ENCODE measurements at places on chromosomes 1 and 21.

DNA sequence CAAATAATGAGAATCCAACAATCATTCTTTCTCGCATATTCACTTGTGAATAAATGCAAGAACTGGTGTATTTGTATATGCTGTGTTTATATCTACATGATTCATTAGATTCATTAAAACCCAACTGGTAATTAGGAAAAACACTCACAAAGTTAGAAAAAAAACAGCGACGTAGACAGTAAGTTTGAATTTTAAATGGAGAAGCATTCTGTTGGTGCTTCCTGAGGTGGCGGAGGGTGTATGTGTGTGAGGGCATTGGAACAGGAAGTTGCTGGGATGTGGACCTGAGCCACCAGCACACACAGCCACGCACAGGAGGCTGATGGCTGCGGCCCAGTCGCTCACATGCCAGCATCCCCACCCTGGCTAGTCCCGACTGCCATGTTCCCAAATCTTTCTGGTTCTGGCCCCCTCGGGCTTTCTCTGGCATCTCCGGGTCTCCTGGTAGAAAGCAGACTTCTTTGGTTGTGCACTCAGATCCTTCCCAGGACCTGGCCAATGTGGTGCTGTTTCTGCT lies 121.6 kb upstream of the IRF2BP2 start:
- DNase-seq, result no peak

GRCh38 chr1:230867101-230867902 lies 1.0 kb downstream of the C1orf198 start:
- DNase-seq, result no peak

DNA sequence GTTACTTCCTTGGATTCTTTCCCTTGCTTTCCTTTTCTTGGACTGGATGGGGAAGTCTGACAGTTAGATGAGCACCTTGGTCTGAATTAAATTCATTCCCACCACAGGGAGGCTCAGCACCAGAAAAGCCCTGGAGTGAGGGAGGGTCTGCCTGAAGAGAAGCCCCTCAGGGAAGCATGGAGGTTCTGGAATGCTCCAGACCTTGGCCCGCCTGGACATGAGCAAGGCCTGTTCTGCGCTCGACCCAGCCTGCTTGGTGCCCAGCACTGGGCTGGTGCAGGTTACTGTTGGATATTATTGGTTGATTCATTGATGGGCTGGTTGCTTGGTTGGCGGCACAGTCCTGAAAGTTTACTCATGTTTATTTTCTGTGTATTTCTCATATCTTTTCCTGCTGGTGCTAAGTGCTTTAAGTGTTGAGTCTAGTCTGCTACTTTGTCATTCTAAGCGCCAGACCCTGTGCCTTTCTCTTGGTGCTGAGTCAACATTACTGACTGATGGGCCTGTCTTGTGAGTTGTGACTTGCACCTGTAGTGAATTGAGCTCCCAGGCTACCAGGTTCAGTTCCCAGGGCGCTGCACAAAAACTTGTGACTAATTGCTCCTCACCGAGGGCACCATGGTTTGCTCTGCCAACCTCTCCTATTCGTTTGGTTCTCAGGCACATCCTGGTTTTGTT lies 538.5 kb downstream of the KIF26B start:
- no peak for DNase-seq

- DNase-seq, result peak; percentile 17
Measured at GRCh38 chr1:35726450-35727433, 8.1 kb upstream of the C1orf216 start.

DNA sequence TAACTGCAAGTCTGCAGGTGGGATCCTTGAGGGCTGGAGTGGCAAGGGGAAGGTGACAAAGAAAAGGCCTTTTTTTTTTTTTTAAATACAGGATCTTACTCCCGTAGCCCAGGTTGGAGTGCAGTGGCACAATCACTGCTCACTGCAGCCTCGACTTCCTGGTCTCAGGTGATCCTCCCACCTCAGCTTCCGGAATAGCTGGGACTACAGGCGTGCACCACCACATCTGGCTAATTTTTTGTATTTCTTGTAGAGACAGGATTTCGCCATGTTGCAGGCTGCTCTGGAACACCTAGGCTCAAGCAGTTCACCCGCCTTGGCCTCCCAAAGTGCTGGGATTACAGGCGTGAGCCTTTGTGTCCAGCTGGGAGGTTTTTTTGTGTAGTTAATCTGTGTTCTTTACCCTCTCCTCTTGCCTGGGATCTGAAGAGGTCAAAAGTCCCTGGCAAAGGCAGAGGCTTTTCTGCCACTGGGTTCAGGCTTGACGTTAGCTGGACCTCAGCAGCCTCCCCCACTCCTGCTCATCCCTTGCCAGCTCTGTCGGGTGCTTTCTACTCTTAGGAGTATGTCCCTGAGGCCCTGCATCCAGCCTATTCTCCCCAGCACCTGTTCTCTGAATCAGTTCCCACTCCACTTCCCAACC lies 5.2 kb downstream of the IL6R start:
- DNase-seq, result no peak

DNA sequence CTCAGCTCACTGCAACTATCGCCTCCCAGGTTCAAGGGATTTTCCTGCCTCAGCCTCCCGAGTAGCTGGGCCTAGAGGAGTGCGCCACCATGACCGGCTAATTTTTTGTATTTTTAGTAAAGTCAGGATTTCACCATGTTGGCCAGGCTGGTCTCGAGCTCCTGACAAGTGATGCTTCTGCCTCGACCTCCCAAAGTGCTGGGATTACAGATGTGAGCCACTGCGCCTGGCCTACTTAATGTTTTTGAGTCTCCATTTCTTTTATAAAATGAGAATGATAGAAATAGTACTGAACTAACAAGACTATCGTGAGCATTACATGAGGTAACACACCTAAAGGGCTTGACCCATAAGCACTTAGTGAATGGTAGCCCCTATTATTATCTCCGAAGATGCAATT lies 21.4 kb downstream of the NUAK2 start:
- no peak for DNase-seq

GRCh38 chr1:150887018-150887417 lies at the start of gene CTXND2:
Gene CTXND2, plus strand, starts transcription at chr1:150887136. Its CDS starts 25,179 bp downstream, at chr1:150912315.
- no peak for DNase-seq

DNA sequence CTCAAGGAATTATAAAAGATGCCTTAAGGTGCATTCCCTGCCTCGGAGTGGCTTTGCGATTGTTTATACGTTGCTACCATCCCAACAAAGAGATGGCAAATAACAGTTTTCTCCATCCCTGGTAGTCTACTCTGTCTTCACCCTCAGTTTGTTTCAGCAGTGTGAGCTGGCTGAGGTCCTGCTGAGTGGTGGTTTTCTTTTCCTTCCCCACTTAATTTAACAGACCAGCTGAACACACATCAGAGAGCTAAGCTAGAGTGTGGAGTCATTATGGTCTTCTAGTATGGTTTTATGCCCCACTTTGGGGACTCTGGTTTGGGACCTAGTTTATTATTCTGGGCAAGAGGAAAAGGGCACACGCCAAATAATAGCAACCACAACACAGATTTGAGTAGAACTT lies 2.2 kb downstream of the PIGV start:
- no peak for DNase-seq

- no peak for DNase-seq
Measured at GRCh38 chr1:236550961-236551851, 27.4 kb downstream of the LGALS8 start.

DNA sequence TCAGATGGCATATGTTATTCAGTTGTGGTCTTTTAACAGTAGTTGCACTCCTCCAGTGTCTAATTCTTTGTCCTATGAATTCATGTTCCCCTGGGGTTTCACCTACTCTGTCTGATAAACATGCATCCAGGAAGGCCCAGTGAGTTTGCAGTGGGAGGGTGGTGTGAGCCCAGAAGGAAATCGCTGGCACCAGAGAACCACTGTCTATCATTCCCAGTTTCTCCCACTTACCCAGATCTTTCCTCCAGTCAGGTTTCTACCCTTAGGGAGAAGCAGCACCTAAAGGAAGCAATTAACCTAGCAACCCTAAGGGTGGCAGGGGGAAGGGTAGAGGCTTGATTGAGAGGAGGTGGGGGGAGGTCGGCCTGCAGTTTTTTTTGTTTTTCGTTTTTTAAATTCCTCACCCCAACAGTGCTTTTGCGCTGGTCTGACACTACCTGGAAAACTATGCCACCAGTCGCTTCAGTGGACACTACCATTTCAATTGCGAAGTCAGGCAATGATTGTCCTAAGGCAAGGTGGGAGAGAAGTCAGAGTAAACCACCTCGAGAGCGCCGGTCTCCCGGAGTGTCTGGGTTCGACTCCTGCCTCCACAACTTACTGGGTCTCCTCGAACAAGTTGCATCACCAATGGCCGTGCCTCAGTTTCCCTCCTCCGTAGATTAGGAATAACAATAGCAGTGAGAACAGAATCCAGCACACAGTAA lies 766 bp upstream of the SLC44A3 start:
- no peak for DNase-seq

- DNase-seq, result no peak
Measured at GRCh38 chr1:153937331-153937730, 9.2 kb downstream of the DENND4B start.

DNA sequence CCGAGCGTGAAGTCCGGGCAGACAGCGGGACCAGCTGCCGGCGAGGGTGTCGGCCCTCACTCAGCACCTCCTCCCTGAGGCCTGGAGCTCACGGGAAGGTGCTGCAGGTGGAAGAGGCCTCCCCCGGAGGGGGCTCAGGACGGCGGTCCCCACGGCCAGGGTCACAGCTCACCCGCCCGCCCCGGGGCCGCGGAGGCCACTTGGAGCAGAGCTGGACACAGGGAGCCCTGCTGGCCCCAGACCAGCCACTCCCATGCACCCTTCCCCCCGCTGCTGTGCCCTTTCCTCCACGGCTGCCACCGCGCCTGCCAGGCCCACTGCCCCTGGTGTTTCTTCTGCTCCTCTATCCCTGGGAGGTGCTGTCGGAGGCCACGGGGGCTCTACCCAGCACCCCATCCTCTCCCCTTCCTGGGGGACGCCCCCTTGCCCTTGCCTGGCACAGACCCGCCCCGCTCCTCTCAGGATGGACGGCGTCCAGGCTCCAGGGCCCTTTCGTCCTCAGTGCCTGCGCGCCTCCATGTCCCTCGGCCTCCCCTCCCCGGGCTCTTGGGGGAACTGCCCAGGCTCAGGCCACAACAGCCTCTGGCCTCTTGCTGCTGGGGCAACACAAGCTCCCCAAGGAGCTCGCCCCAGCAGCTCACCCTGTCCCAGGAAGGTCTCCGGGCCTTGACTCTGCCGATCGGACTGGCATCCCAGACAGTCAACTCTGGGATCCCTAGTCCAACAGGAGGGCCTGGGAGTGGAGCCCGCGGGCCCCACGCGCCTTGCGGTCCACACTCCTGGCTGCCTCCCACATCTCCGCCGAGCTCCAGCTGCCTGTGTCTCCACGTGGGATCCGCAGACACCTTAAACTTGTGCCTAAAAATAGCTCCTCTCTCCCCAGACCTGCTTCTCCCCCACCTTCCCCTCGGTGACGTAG lies 4.1 kb downstream of the TMEM240 start:
- DNase-seq, result no peak

- DNase-seq, result no peak
Measured at GRCh38 chr21:32955311-32956060, 70.2 kb upstream of the OLIG2 start.

- no peak for DNase-seq
Measured at GRCh38 chr1:168328731-168329364, 48.2 kb downstream of the TBX19 start.

DNA sequence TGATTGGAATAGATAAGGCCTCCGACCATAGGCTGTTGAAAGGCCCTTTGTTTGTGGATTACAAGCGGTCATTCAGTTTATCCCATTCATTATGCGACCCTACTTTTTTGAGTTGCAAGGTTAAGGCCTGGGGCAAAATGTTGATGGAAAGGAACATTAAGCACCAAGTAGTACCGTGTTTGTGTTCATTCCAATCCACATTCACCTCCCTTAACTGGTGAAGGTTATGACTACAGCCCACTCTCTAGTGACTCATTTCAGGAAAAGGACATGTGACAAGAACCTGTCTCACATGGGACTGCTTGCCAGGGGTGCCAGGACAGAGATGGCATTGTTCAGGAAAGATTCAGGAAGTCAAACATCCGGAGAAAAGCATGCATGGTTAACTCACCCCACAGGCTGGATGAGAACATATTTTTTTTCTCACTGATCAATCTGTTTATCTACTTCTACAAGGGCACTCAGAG lies 81.6 kb downstream of the CD58 start:
- DNase-seq, result no peak

DNA sequence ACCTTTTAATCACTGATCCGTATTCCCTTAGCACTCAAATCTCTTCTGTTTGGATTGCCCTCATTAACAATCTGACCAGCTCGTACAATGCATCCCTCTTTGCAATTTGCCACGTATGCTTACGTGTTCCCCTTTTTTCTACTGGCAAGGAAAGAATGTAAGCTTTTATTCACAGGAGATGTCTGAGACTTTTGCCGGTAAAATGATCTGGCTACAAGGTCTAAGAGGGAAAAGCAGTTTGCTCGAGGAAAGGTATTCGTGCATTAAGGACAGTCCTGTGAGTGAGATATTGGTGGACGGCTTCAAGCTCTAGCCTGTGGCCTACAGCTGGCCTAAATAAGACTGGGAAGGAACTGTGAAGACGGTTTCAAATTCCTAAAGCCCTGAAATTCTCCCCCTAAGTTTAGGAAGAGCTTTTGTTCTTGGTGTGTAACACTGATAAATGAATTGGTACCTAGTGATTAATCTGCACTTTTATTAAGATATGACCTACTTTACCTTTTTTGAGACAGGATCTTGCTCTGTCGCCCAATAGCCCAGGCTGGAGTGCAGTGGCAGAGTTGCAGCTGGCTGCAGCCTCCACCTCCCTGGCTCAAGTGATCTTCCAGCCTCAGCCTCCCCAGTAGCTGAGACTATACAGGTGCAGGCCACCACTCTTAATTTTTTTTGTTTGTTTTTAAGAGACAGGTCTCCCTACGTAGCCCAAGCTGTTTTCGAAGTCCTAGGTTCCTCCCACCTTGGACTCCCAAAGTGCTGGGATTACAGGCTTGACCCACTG lies 895 bp upstream of the UBR4 start:
- no peak for DNase-seq

DNA sequence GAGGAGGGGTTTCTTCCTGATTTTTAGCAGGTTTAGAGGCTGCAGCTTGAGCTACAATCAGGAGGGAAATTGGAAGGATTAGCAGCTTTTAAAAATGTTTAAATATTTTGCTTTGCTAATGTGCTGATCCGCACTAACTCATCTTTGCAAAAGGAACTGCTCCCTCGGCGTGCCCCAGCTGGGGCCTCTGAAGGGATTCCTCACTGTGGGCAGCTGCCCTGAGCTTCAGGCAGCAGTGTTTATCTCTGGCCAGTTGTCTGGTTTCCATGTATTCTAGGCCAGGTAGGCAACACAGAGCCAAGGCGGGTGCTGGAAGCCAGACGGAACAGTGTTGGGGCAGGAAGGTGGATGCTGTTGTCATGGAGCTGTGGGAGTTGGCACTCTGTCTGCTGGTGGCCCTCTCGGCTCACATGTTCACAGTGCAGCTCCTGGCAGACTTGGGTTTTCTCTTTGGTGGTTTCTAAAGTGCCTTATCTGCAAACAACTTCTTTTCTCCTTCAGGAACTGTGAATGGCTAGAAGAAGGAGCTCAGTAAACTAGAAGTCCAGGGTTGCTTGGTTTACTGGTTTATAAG lies 18.9 kb downstream of the NECAP2 start:
- no peak for DNase-seq

DNA sequence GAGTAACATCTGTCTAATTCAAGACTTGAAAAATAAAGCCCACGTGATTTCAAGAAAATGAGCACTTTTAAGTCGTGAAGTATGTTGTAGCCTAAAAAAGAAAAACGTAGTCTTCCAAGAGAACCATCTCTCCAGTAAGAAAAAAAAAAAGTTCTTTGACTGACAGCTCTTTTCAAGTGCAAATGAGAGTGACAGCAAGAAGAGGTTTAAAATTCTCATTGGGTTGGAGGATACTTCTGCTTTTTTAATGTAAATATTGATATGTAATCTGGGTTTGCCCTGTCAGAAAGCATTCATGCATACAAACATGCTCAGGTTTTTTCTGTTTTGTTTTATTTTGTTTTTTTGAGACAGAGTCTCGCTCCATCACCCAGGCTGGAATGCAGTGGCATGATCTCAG lies 32.3 kb upstream of the PRDM2 start:
- no peak for DNase-seq
